Type B pancreatic cell (in vitro differentiated cells): ENCODE measurements at places on chromosomes 6 and 20. TPM values are rescaled to one million over a fixed set of nuclear protein-coding genes. Genes with fewer than 3 reads are reported as not detected.

DNA sequence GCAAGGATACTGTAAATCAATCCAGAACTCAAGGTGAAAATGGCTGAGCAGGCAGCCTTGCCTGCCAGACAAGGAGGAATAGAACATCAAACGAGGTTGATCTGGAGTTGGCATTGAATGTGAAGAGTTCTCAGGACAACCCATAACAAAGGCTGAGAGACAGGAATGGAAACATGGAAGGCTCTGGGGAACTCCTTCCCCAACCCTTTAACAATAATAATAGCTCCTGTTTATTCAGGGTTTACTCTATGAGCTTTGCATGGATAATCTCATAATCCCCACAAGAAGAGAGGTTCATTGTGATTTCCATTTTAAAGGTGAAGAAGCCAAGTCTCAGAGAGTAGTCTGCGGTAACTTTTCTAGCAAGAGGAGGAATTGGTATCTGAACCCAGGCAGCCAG, 151.7 kb downstream of the SOD2 start:
- DNase-seq, result no peak
- no peaks in the 10 kb centered on the region for H3K4me1 ChIP-seq
- no peak overlapping the region for H3K4me3 ChIP-seq
- no peaks in the 10 kb centered on the region for H3K36me3 ChIP-seq
- H3K27ac ChIP-seq, result no peak overlapping the region
- H3K27me3 ChIP-seq, result peaks cover 45% of the 10 kb centered on the region

Gene NKAIN2
- total RNA-seq, result 0.81 and 1.7 TPM in 2 replicates

GRCh38 chr6:38322138-38322537, 317.6 kb downstream of the BTBD9 start:
- no peaks in the 10 kb centered on the region for H3K27me3 ChIP-seq
- no peak for DNase-seq
- H3K36me3 ChIP-seq, result no peaks in the 10 kb centered on the region
- peaks cover 25% of the 10 kb centered on the region for H3K4me1 ChIP-seq
- H3K4me3 ChIP-seq, result no peak overlapping the region

Gene SNAI1
- total RNA-seq, result 12.1 and 30.8 TPM in 2 replicates

DNA sequence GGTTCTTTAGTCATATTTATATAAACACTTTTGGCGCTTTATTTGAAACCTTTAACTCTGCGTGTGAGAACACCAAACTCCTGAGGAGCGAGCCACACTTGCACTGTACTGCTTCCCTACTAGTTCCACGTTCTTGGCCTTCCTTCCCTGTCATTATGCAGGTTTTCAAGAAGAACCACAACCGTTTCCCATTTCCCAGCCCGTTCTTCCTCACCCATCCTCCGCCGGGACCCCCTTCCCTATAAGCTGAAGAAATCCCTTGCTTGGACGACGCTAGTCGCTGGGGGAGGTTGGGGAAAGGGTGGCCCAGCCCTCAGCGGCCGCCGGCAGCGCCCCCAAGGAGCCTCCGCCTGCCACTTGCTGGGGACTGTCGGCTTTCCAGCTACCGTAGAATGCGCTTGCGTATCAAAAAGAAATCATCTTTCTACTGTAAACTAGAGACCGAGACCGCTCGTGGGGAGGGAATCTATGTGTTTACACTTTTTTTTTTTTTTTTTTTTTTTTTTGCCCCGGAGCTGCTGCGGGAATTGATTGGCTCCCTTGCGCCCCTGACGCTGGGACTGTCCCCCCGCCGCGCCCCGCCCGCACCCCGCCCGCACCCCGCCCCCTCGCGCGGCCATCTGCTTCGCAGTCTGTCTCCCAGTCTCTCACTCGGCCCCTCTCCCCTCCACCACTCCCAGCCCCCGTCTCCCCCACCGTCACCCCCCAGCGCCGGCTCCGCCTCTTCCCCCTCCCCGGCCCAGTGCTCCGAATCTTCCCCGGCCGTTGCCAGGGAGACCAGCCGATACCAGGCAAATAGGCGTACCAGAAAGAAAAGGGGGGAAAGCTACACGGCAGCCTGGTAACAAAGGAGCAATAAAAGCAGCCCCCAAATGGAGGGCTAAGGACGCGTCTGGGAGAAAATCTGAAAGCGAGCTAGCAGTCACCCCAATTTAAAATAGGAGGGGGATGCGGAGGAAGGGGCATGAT, 2.3 kb upstream of the MARCKS start:
- peaks cover 9% of the 10 kb centered on the region for H3K4me1 ChIP-seq
- peak; percentile 86 for DNase-seq
- no peaks in the 10 kb centered on the region for H3K36me3 ChIP-seq
- H3K27me3 ChIP-seq, result peaks cover 4% of the 10 kb centered on the region
- H3K27ac ChIP-seq, result no peak overlapping the region

GRCh38 chr6:85065831-85066230, 301.4 kb upstream of the TBX18 start:
- H3K27me3 ChIP-seq, result no peaks in the 10 kb centered on the region
- H3K4me3 ChIP-seq, result no peak overlapping the region
- no peak overlapping the region for H3K27ac ChIP-seq
- H3K36me3 ChIP-seq, result no peaks in the 10 kb centered on the region
- no peak for DNase-seq

Gene FKBP1C
- 0.63 and 0.79 TPM in 2 replicates for total RNA-seq

- H3K4me3 ChIP-seq, result no peak overlapping the region
- DNase-seq, result no peak
- H3K36me3 ChIP-seq, result peaks cover 6% of the 10 kb centered on the region
- H3K27ac ChIP-seq, result peak overlapping the region; percentile 61
- peaks cover 11% of the 10 kb centered on the region for H3K27me3 ChIP-seq
Measured at GRCh38 chr6:42103216-42103615, 39.2 kb downstream of the C6orf132 start.

DNA sequence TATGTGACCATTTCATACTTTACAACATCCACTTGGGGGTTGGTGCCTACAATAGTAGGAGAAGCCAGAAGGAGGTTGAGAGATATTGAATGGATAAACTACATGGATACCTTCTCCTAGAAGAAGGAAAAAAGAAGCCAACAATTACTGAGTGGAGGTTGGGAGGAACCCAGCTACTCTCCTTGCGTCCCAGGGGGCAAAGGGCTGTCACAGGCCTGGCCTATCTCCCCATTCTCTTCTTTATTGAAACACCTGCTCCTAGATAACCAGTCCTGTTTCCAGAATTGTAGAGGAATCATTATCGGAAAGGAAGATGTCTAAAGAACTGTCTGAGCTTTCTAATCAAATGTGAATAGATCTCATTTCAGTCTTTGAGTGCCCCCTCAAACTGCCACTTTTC, 115.1 kb downstream of the MAP7 start:
- H3K4me3 ChIP-seq, result no peak overlapping the region
- H3K27ac ChIP-seq, result no peak overlapping the region
- H3K4me1 ChIP-seq, result peaks cover 7% of the 10 kb centered on the region
- no peaks in the 10 kb centered on the region for H3K36me3 ChIP-seq

- no peak for DNase-seq
- no peaks in the 10 kb centered on the region for H3K27me3 ChIP-seq
- no peak overlapping the region for H3K27ac ChIP-seq
- no peak overlapping the region for H3K4me3 ChIP-seq
- no peaks in the 10 kb centered on the region for H3K36me3 ChIP-seq
Measured at GRCh38 chr6:5563086-5563485, 301.8 kb downstream of the FARS2 start.
